ENCODE measurements at places on chromosomes 6 and 20.

- no peak for DNase-seq
Observed at GRCh38 chr6:142947714-142948480, 2.9 kb upstream of the HIVEP2 start.

DNA sequence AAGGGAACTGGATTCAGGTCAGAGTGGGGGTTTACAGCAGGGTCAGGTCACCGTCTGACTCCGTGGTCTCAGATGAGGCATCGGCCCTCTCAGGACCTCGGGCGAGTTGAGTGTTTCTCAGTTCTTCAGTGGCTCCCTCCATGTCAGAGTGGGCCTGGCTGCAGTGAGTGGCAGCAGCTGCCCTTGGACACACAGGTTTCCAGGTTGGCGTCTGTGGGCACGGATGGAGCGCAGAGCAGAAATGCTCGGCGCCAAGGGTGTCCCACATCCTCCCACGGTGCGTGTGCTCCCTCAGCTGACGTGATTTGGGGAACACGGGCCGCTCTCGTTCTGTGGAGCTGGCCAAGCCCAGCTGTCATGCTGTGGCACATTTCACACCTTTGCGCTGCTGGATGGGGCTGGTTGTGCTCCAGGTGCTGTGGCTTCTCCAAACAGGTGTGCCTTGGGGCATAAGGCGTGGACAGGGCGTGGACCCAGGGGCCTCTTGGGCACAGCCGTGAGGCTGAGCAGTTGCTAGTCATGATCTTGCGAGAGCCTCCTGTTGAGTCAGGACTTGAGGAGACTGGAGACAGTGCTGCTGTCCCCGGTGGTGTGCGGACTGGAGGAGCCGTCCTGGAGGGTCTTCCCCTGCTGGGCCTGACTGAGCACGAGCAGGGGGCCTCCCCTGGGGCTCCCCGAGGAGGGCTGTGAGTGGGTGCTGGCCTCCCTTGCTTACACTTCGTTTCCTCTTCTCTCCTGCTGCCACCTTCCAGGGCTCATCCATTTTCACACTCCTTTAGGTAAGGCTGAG, 9.5 kb upstream of the DNAJC5 start:
- DNase-seq, result no peak

DNA sequence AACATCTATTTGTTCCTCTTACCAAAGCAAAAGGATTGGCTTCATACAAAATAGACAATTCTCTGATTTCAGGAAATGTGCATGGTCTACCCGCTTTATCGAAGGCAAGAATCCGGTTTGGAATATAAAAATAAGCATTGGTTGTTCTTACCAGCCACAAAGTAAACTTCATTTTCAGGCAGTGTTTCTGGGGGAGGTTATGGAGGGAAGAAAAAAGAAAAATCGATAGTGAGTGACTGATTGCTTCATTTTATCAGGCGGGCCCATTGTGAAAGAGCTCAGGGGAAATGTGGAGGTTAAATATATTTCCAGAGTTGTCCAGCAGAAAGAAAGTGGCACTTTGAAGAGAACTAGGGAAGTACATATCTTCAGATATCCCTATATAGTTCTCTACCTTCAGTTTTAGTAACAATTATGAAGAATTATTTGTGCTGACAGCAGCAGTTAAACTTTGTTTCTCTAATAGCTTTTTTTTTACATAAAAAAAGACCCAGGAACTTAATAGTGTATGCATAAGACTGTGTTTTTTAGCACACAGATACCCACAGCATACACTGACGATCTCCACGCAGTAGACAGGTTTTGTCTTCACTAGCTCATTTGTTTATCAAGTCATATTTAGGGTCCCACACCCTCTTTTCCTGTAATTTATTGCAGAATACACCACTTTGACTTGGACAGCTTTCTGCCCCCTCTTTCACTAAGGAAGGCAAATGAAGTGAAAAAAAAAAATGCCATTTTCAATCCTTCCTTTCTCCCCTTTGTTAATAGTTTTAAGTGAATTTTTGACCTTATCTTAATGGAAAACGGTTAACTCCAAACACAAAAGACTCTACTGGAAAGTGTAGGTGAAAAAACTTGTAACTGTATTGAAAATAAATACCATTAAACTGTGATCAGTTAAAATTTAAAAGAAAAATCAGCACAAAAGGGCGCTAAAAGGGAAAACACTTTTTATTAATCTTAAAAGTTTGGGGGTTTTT, 2.9 kb downstream of the POU3F2 start:
- DNase-seq, result no peak

DNA sequence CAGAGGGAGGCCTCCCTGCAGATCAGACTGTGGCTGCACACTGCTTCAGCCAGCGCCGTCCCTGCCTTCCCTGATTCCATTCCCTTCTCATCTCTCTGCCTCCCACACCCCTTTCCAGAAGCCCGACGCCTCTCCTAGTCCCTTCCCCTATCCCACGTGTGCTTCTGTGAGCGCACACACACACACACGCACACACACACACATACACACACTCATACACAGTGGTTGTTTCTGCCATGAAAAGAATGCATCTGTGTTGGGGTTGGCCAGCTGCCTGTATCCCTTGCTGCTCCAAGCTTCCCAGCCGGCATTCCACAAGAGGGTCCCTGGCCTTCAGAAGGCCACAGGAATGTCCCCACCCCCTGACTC, 51.7 kb downstream of the MOCS1 start:
- no peak for DNase-seq

DNA sequence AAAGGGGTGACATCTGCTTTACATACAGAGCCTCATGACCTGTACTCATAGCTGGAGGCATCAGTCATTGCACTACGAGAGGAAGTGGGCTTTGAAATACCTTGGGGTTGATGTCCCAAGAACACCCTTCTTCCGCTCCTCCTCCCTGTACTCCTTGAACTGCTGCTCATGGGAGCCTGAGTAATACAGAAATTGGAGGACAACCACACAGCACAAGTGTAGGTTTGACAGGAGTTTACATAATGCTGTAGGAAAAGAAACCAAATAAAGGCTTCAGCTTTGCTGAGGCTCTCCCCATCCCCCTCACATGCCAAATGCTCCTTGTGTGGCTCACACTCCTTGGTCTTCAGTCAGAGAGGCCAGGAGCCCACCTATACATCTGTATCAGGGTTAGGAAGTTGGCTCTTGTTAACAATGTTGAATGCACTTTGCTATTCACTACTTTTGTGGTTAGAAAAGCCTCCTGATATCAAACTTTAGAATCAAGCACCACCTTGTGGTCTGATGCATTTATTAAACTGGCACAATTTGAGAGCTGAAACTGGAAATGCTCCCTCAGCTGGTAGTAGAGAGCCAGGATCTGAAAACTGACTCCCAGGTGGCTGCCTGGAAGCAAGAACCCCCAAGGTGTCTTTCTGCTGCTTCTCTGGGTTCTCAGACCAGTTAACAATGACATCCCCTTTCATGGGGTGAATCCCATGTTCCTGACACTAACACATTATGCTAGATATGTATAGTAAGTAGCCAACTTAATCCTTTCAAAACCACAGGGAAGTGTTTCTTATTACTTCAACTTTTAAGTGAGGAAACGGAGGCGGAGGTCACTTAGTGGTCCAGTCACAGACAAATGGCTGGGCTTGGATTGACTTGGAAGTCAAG, 56.2 kb upstream of the EDN1 start:
- peak; percentile 74 for DNase-seq

DNA sequence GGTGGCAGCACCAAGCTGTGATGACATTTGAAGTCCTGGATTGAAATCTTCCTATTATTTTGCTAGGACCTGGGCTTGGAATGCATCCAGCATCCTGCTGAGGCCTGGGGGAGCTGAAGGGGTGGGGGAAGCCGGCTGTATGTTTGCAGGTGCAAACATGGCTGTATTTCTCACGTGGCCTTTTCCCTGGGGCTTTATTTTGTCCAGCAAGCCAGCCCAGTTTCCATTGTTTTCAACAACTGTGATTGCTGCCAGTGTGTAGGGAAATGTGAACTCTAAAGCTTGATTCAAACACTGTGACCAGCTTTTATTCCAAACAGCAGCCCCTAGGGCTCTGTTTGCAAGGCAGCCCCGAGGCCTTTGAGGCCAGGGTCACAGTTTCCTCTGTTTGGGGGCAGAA, 683.0 kb downstream of the DHX35 start:
- no peak for DNase-seq

GRCh38 chr6:73285674-73286283, 22.8 kb upstream of the KHDC1 start:
- DNase-seq, result peak; percentile 62

GRCh38 chr6:46015119-46015968, at the start of gene CLIC5:
Gene CLIC5 (minus strand): TSS chr6:46015860. CDS start chr6:46015542, 318 bp downstream.
- peak; percentile 3 for DNase-seq

DNA sequence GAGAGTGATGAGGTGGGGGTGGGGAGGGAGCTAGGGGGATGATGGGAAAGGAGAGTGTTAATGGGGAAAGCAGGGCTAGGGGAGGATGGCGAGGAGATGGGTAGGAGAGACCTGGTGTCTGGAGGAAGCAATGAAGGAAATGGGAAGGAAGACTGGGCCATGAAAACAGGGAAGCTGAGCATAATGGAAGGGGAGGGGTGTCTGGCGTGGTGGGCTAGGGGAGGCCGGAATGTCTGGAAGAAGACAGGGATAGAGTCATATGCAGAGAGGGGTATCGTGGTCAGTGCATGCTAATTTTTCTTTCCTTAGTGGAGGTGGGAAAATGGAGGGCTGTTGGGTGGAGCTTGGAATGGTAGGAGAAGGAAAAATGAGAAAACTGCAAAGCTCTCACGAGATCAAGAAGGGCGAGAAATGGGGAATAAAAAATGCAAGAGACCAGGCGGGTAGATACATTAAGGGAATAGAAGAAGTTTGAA, 423 bp downstream of the KLHDC3 start:
- DNase-seq, result peak; percentile 29

- peak; percentile 100 for DNase-seq
Observed at GRCh38 chr6:30515944-30516753, 26.8 kb downstream of the HLA-E start.

DNA sequence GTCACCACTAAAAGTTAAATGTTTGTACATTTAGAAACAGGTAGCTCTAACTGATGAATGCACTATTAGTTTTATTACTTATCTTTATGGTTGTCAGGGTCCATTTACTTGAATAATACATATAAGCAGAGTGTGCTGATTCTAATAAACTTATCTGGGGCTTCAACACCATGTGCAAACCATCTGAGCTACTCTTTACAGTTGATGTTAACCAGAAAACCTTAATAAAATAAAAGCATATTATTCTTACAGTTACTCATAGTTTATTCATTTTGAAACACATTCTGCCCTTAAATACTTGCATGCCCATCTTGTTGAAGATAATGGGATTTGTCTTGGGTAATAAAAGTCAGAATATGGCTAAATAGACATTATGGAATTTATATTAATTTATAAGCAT, 1042.2 kb downstream of the EPHA7 start:
- DNase-seq, result no peak

DNA sequence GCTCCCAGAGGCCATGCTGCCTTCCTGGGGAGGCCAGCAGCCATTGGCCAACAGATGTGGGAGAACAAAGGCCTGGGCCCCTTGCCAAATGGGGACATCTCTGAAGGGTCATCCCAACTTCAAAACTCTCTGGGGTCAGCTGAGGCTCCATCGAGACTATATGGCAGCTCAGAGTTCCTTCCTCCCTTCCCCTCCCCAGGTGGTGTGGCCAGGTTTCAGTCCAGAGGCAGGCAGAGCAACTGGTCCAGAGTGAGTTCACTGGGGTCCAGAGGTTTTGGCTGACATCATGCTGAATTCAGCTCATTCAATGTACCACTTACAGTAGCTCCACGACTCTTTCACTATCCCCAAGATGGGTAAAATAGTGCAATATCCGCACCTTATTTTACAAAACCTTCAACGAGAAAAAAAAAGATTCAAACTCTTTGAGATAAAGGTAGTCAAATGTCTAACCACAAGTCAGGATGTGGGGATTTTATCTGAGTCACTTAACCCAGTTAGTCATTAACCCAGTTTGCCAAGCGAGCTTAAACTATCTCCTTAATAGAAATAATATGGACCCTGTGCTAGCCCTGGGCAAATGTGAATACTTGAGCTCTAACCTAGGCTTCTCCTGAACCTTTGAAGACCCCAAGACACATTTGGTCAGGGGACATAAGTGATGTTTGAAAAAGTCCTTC, 108.4 kb upstream of the PLEKHG1 start:
- no peak for DNase-seq

GRCh38 chr20:48722737-48723191, 105.0 kb downstream of the PREX1 start:
- peak; percentile 32 for DNase-seq

DNA sequence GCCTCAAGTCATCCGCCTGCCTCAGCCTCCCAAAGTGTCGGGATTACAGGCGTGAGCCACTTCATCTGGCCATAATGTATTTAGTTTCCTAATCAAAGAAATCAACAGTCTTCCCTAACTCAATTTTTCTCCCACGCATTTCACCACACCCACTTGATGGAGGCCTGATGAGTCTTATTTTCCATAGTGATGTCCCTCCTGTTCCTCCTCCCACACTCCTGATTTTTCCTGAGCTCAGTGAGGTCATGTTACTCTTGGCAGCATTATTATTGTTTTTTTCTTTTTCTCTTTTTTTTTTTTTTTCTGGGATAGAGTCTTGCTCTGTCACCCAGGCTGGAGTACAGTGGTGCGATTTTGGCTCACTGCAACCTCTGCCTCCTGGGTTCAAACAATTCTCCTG, 8.9 kb downstream of the ABRACL start:
- DNase-seq, result no peak

GRCh38 chr6:27237089-27237803, 10.3 kb upstream of the PRSS16 start:
- DNase-seq, result no peak

DNA sequence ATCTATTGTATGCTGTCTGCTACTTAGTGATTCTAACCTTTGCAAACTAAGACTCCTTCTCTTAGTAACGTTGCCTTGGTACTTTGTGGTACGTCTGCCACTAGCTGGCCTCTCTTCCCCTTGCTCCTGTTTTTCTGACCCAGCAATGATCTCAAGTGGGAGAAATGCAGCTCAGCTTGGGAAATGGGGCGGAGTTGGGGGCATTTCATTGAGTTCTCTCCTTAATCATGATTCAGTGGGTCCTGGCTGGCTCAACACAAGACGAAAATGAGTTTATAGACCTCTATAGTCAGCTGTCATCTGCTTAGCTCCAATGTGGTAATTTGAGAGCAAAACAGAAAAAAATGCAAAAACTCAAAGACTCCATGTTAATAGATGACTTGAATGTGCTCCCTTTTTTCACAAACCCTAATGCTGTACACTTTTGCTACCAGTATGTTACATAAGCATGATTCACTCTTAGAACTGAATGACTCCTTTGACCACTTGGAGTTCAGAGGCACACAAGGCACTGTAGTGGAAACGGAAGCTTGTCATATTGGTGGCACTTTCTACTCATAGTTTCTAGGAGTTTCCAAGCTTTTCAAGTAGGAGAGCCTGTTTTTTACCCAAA, 55.3 kb upstream of the SOX4 start:
- DNase-seq, result no peak

GRCh38 chr20:36847710-36848040, 28.3 kb upstream of the TLDC2 start:
- no peak for DNase-seq

DNA sequence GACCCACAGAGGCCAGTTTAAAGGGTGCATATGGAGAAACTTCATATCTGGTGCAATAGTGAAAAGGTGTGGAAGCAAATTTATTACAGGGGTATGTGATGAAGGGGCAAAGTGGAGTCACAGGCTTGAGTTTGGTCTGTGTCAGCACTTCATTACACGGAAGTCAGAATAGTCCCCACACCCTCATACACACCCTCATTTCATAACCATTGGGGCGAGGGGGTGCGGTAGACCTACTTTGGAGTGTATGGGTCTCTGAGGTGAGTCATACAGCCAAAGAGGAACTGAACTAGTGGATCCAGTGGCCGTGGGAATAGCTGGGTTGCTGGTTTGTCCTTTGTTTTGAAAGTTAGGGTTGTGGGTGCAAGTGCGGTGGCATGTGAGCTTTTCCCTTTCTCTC, 3.3 kb downstream of the TM9SF4 start:
- DNase-seq, result peak; percentile 77

Measured in Kasumi-1 (cell line).